ENCODE measurements at places on chromosomes 6 and 20. TPM values are rescaled to one million over a fixed set of nuclear protein-coding genes. Genes with fewer than 3 reads are reported as not detected.

DNA sequence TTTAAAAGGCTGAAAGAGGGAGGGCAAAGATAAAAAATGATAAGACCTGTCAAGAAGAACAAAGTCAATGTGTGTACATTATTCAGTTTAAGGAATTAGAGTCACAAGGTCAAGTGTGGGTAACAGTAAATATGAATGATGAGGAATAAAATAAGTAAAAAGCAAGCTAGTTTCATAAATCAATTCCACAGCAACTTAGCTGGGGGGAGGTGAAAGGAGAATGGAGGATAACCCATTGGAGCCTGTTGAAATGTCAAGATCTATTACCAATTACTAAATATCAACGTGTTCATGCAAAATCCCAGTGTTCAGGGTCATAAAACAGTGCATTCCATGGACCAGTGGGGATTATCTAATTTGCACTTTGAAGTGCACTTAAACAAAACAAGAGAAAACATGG is 242.9 kb downstream of the TBX18 start:
- no peaks in the 10 kb centered on the region for H3K4me1 ChIP-seq
- no peak overlapping the region for H3K27ac ChIP-seq
- H3K36me3 ChIP-seq = no peaks in the 10 kb centered on the region

- DNase-seq = no peak
- H3K27me3 ChIP-seq = peaks cover 2% of the 10 kb centered on the region
- H3K36me3 ChIP-seq = no peaks in the 10 kb centered on the region
Measured at GRCh38 chr20:59747671-59748515, 143.6 kb downstream of the PHACTR3 start.

- H3K36me3 ChIP-seq = no peaks in the 10 kb centered on the region
- no peak for DNase-seq
- no peaks in the 10 kb centered on the region for H3K27me3 ChIP-seq
- no peak overlapping the region for H3K4me3 ChIP-seq
- no peak overlapping the region for H3K27ac ChIP-seq
Measured at GRCh38 chr20:57840504-57841296, 130.9 kb upstream of the PMEPA1 start.

DNA sequence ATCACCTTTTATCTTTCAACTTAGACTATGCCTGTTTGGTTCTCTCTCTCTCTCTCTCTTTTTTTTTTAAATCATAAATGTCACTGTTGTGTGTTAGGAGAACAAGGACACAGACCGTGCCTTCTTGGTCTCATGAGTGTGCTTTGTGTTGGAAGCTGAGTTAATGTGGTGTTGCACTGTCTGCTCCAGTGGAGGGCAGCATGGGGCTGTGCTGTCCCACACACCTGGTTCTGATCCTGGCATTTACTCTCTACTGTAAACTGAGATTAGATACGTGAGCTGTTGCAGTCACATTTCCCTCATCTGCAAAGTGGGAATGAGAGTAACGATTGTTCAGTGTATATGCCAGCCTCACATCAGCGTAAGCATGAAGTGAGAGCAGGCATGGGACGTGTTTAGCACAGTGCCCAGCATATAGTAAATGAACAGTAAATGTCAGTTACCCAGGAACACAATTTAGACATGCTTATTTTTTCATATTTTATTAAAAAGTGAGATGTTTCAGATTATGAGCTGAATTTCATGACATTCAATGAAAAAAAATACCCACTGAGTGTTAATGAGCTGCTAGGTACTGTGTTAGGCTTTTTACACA is 161.1 kb downstream of the FARS2 start:
- peak; percentile 35 for DNase-seq
- H3K36me3 ChIP-seq = peaks cover 7% of the 10 kb centered on the region
- H3K27me3 ChIP-seq = no peaks in the 10 kb centered on the region

DNA sequence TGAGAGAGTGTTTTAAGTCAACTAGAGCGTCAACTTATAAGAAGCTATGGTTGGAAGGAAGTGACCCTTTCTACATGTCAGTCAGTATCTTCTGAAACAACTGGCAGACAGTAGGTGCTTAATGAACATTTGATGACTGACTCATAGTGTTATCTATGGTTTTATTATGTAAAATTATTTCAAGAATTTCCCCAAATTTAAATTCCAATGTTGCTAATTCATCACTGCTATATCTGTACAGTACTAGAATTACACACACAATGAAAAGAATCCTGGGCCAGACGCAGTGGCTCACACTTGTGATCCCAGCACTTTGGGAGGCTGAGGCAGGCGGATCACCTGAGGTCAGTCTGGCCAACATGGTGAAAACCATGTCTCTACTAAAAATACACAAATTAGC is 721.4 kb upstream of the FLRT3 start:
- no peaks in the 10 kb centered on the region for H3K4me1 ChIP-seq
- no peaks in the 10 kb centered on the region for H3K36me3 ChIP-seq
- no peak overlapping the region for H3K4me3 ChIP-seq
- H3K27ac ChIP-seq = no peak overlapping the region

GRCh38 chr6:70353448-70353847 is 50.6 kb upstream of the COL9A1 start:
- no peak overlapping the region for H3K4me3 ChIP-seq
- peaks cover 2% of the 10 kb centered on the region for H3K27me3 ChIP-seq
- no peaks in the 10 kb centered on the region for H3K4me1 ChIP-seq
- no peak overlapping the region for H3K27ac ChIP-seq
- DNase-seq = no peak
- no peaks in the 10 kb centered on the region for H3K36me3 ChIP-seq

- no peaks in the 10 kb centered on the region for H3K36me3 ChIP-seq
- H3K27me3 ChIP-seq = peaks cover 11% of the 10 kb centered on the region
- no peak overlapping the region for H3K4me3 ChIP-seq
- no peak overlapping the region for H3K27ac ChIP-seq
- no peak for DNase-seq
Measured at GRCh38 chr6:11672256-11672655, 106.3 kb downstream of the ADTRP start.

DNA sequence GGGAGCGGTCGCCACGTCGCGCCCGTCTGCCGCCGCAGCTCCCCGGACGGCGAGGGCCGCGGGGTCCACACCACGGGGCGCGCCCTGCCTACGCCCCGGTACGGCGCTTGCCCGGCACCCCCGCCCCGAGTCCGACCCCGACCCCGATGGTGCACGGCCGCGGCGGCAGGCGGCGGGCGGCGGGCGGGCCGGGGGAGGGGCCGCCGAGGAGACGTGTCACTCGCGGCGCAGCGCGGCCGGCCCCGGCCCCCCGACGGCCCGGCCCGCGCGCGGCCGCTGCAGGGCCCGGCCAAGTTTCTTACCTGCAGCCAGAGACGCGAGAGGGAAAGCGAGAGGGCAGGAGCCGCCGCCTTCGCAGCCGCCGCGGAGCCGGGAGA is 328 bp downstream of the RRBP1 start:
- no peak overlapping the region for H3K27ac ChIP-seq
- H3K4me1 ChIP-seq = peaks cover 29% of the 10 kb centered on the region
- no peak for DNase-seq
- peak overlapping the region; percentile 82 for H3K4me3 ChIP-seq

GRCh38 chr20:57658447-57658832 is 38.2 kb upstream of the ZBP1 start:
- peaks cover 2% of the 10 kb centered on the region for H3K36me3 ChIP-seq
- no peaks in the 10 kb centered on the region for H3K27me3 ChIP-seq
- no peak overlapping the region for H3K4me3 ChIP-seq
- H3K4me1 ChIP-seq = peaks cover 20% of the 10 kb centered on the region
- DNase-seq = no peak

GRCh38 chr6:131001945-131002660 is 60.9 kb downstream of the EPB41L2 start:
- no peak for DNase-seq
- no peaks in the 10 kb centered on the region for H3K4me1 ChIP-seq
- no peaks in the 10 kb centered on the region for H3K27me3 ChIP-seq
- no peak overlapping the region for H3K4me3 ChIP-seq
- H3K36me3 ChIP-seq = peaks cover 1% of the 10 kb centered on the region

DNA sequence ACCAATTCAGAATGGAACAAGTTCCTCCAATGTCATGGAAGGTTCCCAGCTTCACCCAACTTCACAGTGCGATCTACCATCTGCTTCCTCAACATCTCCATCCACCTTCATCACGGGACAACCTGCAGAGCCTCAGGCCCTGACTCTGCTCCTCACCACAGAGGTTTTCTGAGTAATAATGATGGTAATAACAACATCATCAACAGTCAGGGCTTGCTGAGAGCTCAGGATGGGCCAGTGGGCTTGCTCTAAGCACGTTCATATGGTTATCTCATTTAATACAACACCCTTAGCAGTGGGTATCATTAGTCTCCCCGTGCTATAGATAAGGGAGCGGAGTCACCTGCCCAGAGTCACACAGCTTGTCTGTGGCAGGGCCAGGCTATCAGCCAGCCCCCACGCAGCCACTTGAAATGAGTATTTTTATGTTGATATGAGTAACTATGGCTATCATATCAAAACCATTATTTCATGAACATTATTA is 38.6 kb downstream of the PREX1 start:
- H3K27ac ChIP-seq = no peak overlapping the region
- DNase-seq = no peak
- H3K4me3 ChIP-seq = no peak overlapping the region
- H3K27me3 ChIP-seq = no peaks in the 10 kb centered on the region
- peaks cover 38% of the 10 kb centered on the region for H3K36me3 ChIP-seq

DNA sequence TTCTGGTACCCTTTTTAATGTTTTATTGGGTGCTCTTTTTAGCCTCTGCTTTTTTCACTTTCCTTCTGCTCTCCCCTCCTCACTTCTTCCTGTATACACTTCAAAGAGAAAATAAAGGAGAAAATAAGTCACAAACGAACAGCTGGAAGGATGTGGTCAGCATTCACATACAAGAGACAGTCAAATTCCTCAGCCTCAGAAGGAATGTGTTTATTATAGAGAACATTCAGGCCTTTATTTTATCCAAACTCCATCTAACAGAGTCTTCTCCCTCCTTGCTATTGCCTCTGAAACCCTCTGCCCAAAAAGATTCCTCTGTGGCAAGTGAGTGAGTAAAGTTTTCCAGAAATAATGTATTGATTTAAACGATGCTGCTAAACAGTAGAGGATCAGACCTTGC is 490.4 kb downstream of the FRK start:
- no peak for DNase-seq
- no peaks in the 10 kb centered on the region for H3K27me3 ChIP-seq
- no peaks in the 10 kb centered on the region for H3K36me3 ChIP-seq
- H3K4me1 ChIP-seq = no peaks in the 10 kb centered on the region
- H3K4me3 ChIP-seq = no peak overlapping the region
- no peak overlapping the region for H3K27ac ChIP-seq

GRCh38 chr6:116429111-116429510 is 32.1 kb upstream of the CALHM6 start:
- peaks cover 2% of the 10 kb centered on the region for H3K27me3 ChIP-seq
- no peak for DNase-seq
- H3K4me1 ChIP-seq = no peaks in the 10 kb centered on the region
- H3K27ac ChIP-seq = no peak overlapping the region
- H3K4me3 ChIP-seq = no peak overlapping the region

GRCh38 chr20:46196990-46197389 is 78.9 kb downstream of the CD40 start:
- H3K4me3 ChIP-seq = no peak overlapping the region
- H3K27me3 ChIP-seq = peaks cover 16% of the 10 kb centered on the region
- no peak overlapping the region for H3K27ac ChIP-seq

DNA sequence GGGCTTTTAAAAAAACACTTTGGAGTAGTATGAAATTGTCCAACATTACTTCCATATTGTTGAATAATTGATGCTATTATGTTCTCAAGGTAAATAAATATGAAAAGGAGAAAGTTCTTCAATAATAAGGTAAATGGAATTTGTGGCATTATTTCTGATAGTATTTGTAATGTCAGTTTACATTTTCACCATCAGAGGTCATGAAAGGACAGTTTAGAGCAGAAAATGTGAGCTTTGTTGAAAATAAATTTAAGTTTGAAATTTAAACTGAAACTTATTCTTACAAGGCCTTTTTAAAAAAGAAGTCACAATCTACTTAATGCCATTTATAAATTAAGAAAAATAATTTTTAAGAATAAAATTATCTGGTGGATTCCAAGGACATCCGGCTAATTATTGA is 15.8 kb upstream of the CEP162 start:
- no peak overlapping the region for H3K4me3 ChIP-seq
- no peaks in the 10 kb centered on the region for H3K4me1 ChIP-seq
- H3K27ac ChIP-seq = no peak overlapping the region
- peaks cover 6% of the 10 kb centered on the region for H3K27me3 ChIP-seq

DNA sequence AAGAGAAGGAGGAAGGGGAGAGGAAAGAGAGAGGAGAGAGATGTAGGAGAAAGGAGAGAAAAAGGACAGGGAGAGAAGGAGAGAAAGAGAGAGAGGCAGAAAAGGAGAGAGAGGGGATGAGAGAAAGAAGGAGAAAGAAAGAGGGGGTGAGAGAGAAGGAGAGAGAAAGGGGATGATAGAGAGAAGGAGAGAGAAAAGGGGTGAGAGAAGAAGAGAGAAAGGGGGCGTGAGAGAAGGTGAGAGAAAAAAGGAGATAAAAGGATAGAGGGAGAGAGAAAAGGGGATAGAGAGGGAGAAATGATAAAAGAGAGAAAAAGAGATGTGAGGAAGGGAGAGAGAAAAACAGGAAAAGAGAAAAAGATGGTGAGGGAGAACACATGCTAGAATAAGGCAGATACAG is 933.4 kb downstream of the KIF16B start:
- no peak overlapping the region for H3K4me3 ChIP-seq
- H3K36me3 ChIP-seq = no peaks in the 10 kb centered on the region
- H3K27ac ChIP-seq = no peak overlapping the region
- H3K27me3 ChIP-seq = no peaks in the 10 kb centered on the region

DNA sequence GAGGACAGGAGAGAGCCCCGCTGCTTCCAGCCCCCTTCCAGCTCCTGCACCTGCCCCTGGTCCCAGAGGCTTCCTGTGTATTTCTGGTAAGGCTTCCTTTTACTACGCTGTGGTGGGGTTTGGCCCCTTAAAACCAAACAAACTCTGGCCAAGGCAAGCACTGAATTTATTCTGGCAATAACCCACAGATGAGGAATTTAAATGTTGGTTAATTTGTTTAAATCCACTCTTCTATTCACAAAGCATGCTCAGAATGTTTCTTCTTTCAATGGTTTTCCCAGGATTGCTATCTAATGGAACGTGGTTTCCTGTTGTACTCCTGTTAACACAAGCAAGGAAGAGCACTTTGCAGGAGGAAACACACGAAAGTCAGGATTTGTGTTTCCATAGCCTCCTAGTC is 236.5 kb upstream of the FOXQ1 start:
- H3K36me3 ChIP-seq = no peaks in the 10 kb centered on the region
- H3K4me3 ChIP-seq = no peak overlapping the region
- DNase-seq = no peak
- no peak overlapping the region for H3K27ac ChIP-seq

OLIG3 gene
- total RNA-seq = not detected

WTAP gene
- 120 TPM for total RNA-seq

GSTA2 gene
- total RNA-seq = not detected

LZTS3 gene
- total RNA-seq = 0.62 TPM

CST2 gene
- not detected for total RNA-seq

TNFRSF6B gene
- total RNA-seq = 1.0 TPM

CPNE5 gene
- 1.00 TPM for total RNA-seq

FBXL4 gene
- total RNA-seq = 12.6 TPM

VGLL2 gene
- not detected for total RNA-seq

OR2J1 gene
- not detected for total RNA-seq

CFB gene
- 0.37 TPM for total RNA-seq

Measured in activated CD4-positive, alpha-beta T cell treated with anti-CD3 and anti-CD28 coated beads, Interleukin-2, amount 10 ng/mL, durations not matched to agents 7 days and 5 days (primary cell).